Activated CD4-positive, alpha-beta T cell treated with anti-CD3 and anti-CD28 coated beads, Interleukin-2, amount 50 U/mL, for 16 hours (primary cell): ENCODE measurements at places on chromosomes 11 and 22.
A peak's percentile ranks its signal among the peaks of the same experiment; 100 is the strongest.

GRCh38 chr22:30309951-30310741 is 16.6 kb downstream of the TBC1D10A start:
- DNase-seq = no peak

GRCh38 chr22:43846966-43847365 is 15.3 kb downstream of the SULT4A1 start:
- no peak for DNase-seq

- no peak for DNase-seq
These were observed 37.8 kb upstream of the CELSR1 start for GRCh38 chr22:46574993-46575910.

DNA sequence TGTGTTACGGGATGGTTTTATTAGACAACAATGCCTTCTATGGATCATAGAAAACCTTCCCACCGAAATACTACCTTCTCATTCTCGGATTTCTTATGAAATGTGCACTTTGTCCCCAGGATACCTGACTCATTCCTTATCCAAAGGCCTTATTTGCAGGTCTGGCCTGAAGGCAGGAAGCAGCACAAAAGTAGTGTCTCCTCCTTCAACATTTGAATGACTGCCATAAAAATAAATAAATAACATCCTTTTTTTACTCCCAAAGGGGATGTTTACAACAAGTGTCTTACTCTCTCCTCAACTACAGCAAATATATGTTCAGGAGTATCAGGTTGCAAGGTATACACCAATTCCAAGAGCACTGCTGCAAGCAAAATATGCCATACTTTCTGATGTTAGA is 41.6 kb upstream of the PAK1 start:
- DNase-seq = no peak

GRCh38 chr11:117735350-117735977 is 61.6 kb downstream of the DSCAML1 start:
- no peak for DNase-seq

DNA sequence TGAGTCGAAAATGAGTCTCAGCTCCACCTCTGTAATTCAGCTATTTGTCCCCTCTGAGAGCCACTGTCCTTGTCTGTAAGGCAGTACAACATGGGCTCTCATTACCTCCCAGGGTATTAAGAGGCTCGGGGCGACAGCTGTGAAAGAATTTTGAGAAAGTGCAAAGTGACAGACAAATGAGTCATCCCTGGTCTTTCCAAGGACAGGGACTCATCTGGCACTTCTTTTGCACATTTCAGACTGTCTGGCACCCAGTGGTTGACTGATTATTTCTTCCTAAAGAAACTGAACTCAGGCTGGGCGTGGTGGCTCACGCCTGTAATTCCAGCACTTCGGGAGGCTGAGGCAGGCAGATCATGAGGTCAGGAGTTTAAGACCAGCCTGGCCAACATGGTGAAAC is 62.1 kb upstream of the ARFGAP3 start:
- peak; percentile 19 for DNase-seq

DNA sequence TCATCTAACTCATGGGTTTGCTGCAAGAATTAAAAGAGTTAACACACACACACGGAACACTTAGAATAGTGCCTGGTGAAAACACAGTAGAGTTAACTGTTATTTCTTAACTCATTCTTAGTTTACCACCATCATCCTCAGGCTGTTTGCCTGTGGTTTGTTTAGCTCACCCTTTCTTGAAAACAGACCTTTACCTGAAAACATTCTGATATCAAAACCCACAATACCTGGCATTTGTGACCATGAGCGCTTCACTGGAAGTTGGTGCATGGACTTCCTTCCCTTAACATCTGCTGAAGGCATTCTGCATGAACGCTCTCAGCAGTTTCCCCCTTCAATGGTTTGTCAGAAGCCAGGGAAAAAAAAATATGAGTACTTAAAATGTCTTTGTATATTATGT is 256.0 kb downstream of the ETS1 start:
- DNase-seq = no peak

DNA sequence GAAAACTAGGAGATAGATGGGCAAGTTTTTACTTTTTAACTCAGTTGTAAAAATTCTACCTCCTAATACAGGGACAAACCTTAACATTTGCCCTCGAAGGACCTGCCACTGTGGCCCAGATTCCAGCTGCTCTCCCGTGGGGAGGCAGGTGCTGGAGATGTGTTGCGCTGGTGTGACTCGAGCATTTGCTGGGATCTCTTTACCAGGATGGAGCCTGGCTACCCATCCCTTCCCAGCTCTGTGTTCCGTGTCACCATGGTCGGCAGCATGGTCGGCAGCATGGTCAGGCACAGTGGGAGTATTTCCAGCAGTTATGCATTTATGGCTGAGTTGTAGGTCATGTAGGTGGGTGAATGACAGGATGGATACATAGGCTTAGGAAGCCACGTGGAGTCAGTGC is 41.1 kb downstream of the OTOG start:
- no peak for DNase-seq

- DNase-seq = no peak
These were observed 33.4 kb downstream of the LMO1 start for GRCh38 chr11:8230178-8230859.

DNA sequence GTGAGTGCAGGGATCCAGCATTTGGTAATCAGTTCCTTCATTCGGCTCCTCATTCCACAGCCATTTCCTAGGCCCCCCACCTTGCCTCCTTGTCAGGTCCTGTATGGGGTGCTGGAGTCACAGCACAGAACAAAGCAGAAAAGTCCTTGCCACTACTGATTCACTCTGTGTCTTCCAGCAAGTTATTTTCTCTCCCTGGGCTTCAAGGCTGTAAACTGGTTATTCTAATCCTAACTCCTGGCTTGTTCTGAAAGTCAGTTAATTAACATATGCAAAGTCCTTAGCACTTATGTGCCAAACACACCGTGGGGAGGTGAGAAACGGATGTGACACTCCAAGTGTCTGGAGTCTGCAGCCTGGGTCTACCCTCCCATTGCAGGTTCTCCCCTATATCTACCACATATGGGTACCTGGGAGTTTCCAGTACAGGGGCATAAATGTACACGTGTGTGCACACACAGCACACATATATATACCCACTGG is 30.6 kb upstream of the PDE2A start:
- no peak for DNase-seq

GRCh38 chr22:29323641-29324040 is 8.1 kb upstream of the RASL10A start:
- no peak for DNase-seq

DNA sequence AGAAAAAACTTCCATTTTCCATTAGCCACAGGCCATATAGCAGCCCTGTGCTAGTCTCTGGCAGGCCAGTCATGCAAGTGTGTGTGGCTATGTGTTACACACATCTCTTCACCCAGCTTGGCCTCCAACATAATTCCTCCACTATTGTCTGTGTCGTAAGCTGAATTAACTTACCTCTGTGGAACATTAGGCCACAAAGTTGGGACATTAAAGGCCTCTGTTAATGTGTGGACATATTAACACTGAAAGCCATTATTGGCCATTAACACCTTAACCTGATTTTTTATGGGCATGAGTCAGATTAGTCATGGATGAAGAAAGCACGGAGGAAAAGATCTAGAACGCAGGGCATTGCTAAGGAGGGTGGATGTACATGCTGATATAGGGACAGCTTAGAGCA is 100.1 kb downstream of the DBX1 start:
- DNase-seq = no peak

- DNase-seq = peak; percentile 94
These were observed at the start of gene SAAL1 for GRCh38 chr11:18105802-18106574. Gene SAAL1, minus strand, starts transcription at chr11:18106082. Its CDS starts 41 bp downstream, at chr11:18106041.

GRCh38 chr11:4936745-4937144 is 10.7 kb downstream of the OR51A4 start:
- no peak for DNase-seq

GRCh38 chr22:35605851-35606481 is 11.2 kb downstream of the MB start:
- DNase-seq = no peak

DNA sequence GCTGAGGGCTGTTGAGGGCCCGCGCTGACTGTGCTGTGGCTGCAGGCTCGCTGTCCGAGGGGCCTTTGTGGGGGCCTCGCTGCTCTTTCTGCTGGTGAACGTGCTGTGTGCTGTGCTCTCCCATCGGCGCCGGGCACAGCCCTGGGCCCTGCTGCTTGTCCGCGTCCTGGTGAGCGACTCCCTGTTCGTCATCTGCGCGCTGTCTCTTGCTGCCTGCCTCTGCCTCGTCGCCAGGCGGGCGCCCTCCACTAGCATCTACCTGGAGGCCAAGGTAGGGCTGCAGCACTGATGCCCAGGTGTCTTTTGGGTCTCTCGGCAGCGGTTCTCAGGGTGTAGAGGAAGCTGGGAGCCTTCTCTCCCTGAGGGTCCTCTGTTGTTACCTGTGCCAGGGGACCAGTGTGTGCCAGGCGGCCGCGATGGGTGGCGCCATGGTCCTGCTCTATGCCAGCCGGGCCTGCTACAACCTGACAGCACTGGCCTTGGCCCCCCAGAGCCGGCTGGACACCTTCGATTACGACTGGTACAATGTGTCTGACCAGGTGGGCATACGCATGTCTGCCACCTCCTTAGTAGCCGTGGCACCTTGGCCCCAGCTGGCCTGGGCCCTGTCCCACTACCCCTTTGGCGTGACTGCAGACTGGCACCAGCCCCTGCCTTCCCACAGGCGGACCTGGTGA is 2.2 kb downstream of the GPR137 start:
- no peak for DNase-seq

GRCh38 chr11:67197606-67198005 is 68.7 kb upstream of the GRK2 start:
- no peak for DNase-seq

GRCh38 chr11:119538753-119539152 is 115.8 kb upstream of the THY1 start:
- DNase-seq = no peak

GRCh38 chr11:129077191-129077590 is 114.9 kb downstream of the ARHGAP32 start:
- DNase-seq = no peak

DNA sequence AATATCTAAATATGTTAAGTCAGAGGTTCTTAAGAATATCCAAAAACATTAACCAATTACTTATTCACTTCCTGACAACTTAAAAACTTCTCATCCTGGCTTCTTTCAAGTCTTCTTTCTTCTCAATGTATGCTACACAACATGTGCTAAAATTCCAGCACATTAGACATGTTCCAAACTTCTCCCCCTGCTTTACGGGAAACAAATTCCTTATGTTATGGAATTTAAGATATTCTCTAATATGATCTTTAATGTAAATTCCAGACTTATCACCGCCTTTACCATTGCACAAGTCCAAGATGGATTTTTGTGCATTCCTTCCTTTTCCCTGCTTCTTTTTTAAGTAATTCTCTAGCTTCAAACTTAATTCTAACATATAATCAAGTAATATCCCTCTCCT is 964.5 kb upstream of the CHORDC1 start:
- no peak for DNase-seq

DNA sequence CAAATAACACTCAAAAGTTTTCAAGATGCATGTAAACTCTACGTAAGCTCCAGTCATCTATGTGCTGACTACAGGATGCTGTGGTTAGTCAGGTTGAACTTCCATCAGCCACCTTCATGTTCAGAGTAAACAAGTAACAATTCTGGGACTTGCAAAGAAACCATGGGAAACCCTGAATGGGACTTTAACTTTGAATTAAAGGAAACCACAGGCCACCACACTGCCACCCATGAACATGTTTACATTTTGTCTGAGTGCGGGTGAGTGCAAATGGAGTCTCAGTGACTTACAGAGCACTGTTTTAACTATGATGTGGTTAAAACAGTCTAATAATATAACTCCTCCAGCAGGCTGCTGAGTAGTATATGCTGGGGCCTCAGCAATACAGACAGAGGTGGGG is 12.9 kb upstream of the SYTL2 start:
- DNase-seq = peak; percentile 85

- peak; percentile 55 for DNase-seq
These were observed 64.7 kb upstream of the CD5 start for GRCh38 chr11:61037441-61038093.

- no peak for DNase-seq
These were observed 786 bp downstream of the CAPN1 start for GRCh38 chr11:65182258-65183170.

DNA sequence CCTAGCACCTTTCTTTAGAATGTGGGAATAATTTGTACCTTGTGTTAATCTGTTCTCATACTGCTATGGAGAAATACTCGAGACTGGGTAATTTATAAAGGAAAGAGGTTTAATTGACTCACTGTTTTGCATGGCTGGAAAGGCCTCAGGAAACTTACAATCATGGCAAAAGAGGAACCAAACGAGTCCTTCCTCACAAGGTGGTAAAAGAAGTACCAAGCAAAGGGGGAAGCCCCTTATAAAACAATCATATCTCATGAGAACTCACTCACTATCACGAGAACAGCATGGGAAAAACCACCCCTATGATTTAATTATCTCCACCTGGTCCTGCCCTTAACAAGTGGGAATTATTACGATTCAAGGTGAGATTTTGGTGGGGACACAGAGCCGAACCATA is 127.1 kb upstream of the ANO3 start:
- DNase-seq = no peak

- DNase-seq = no peak
These were observed 41.3 kb downstream of the NEU3 start for GRCh38 chr11:75029836-75030631.

DNA sequence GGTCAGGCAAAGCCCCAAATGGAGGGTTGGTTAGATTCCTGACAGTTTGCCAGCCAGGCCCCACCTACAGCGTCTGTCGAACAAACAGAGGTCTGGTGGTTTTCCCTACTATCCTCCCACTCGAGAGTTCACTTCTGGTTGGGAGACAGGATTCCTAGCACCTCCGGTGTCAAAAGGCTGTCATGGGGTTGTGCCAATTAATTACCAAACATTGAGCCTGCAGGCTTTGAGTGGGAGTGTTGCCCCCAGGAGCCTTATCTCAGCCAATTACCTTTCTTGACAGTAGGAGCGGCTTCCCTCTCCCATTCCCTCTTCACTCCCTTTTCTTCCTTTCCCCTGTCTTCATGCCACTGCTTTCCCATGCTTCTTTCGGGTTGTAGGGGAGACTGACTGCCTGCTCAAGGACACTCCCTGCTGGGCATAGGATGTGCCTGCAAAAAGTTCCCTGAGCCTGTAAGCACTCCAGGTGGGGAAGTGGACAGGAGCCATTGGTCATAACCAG is 4.7 kb upstream of the TTC36 start:
- DNase-seq = no peak

DNA sequence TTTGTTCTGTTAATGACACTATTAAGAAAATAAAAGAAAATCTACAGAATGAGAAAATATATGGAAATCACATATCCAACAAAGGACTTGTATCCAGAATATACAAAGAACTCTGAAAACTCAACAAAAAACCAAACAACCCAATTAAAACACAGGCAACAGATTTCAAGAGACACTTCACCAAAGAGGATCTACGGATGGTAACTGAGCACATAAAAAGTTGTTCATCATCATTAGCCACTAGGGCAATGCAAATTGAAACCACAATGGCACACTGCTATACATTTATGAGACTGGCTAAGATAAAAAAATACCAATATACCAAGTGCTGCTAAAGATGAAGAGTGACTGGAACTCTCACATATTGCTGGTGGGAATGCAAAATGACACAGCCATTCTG is 34.5 kb upstream of the SLC25A1 start:
- no peak for DNase-seq

DNA sequence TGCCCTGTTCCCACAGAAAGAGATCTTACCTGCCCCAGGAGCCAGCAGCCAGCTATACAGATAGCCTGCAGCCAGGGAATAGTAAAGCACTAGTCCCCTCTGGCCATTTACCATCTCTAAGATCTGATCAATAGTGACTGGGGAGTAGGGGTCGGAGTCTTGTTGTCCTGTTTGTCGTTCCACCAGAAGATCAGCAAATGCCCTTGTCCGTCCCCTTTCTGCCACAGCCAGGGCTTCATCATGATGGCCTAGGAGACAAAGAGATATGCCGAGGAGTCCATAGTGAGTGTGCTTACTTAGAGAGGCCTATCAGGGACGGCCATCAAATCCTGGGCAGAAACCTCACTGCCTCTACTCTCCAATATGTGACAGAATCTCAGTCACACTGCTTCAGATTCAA is 177.1 kb upstream of the PITPNB start:
- no peak for DNase-seq
